ENCODE measurements at places on chromosomes 4 and X.

- DNase-seq = no peak
Measured at GRCh38 chr4:142697320-142697719, 148.8 kb downstream of the INPP4B start.

DNA sequence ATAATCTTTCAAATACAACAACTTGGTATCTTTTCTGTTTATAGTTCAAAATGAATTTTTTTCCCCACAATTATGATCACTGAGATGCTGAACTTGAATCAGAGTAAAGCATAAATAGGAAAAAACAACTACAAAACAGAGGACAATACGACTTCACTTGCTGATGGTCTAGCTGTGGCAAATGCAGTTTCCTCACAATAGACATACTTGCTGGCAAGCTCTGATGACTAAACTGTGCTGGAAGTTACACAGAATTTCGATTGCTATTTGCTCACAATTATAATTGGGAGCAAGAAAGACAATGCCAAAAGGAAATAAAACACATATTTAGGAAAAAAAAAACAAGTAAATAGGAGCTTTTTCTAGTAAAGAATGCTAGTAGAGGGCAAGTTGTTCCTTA is 14.7 kb downstream of the VEGFC start:
- no peak for DNase-seq

DNA sequence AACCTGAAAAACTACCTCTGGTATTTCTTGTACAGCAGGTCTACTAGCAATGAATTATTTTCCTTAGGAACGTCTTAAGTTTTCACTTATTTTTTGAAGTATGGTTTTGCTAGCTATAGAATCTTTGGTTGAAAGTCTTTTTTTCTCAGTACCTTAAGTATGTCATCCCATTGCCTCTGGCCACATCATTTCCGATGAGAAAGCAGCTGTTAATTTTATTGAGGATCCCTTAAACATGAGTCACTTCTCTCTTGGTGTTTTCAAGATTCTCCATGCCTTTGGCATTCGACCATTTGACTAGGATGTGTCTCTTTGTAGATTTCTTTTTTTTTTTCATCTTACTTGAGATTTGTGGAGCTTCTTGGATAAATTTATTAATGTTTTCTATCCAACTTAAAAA is 803.8 kb upstream of the AMOT start:
- DNase-seq = no peak

GRCh38 chrX:153609917-153610835 is 11.2 kb upstream of the CCNQ start:
- peak; percentile 66 for DNase-seq

DNA sequence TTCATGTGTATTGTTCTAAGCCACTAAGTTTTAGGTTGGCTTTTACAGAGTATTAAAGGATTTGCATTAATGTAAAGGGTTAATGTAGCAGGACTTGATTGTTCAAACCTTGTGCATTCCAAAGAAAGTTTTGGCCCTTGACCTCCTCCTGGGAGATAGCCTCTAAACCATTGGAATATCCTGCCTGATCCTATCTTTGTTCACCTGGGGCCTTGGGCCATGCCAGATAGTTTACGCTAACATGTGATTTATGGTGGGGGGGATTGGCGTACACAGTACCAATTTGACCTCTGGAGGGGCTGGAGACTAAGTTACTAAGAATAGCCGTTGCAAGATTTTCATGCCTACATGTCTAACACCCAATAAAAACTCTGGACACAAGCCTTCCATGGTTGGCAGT is 1002.7 kb upstream of the PABPC4L start:
- no peak for DNase-seq

GRCh38 chr4:7717946-7718490 is 221.6 kb downstream of the AFAP1 start:
- no peak for DNase-seq

DNA sequence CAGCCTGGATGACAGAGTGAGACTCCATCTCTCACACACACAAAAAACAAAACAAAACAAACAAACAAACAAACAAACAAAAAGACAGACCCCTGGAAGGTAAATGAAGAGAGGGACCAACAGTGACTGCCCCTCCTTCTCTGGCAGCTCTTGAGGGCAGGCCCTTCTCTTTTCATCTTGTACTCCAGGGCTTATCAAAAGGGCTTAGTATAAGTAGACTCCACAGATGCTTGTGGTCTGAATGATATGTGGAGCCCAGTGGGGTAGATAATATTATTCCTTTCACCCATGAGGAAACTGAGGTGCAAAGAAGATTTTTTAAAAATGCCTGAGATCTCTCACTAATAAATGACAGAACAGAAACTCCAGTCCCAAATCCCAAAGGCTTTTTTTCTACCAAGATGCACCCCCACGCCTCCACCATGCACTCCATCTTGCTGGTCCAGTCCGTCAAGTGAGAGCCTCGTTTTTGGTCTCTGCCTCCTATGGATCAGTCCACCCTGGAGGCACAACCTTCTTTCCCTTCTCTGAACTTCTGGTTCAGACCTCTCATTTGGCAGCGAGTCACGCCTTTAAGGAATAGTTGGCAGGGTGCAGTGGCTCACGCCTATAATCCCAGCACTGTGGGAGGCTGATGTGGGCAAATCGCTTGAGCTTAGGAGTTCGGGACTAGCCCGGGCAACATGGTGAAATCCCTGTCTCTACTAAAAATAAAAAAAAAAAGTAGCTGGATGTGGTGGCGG is 17.0 kb upstream of the CHRNA9 start:
- DNase-seq = no peak

- no peak for DNase-seq
Measured at GRCh38 chr4:654871-655463, 19.1 kb downstream of the ATP5ME start.

DNA sequence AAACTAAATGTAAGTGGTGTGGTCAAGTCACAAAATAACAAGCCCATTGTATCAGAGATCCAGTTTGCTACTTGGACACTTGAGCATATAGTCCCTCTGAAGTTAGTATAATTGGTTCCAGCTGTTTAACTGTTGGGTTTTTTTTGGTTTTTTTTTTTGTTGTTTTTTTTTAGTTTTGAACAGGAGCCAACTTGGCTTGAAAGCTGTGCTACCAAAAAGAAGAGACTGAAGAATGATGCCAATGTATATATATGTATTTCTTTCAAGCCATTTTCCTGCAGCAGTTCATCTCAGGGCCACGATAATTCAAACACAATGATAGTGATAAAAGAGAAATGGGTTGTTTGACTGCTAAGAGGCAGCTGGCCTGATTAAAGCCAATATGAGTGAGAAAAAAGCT is 138.3 kb downstream of the PCDH18 start:
- DNase-seq = no peak

- DNase-seq = no peak
Measured at GRCh38 chr4:180832073-180832472, 1411.1 kb upstream of the TENM3 start.

DNA sequence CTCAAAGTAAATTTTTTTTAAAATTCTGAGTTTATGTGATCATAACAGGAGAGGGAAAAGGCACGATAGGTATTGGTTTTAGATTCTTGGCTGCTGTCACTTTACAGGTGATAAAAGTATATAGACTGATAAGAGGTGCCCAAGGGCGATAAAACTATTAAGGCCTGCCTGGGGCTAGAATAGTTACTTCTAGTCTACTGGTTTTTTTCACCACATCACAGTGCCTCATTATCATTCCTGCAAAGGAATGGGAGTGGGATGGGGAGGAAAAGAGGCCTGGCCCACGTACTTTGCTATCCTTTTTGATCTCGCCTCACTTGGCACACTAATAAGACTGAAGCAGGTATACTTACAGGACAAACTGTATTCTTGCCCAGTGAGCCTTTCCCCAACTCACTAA is 46.6 kb downstream of the CXorf58 start:
- no peak for DNase-seq

GRCh38 chrX:56744996-56745395 is 16.0 kb downstream of the NBDY start:
- DNase-seq = no peak

DNA sequence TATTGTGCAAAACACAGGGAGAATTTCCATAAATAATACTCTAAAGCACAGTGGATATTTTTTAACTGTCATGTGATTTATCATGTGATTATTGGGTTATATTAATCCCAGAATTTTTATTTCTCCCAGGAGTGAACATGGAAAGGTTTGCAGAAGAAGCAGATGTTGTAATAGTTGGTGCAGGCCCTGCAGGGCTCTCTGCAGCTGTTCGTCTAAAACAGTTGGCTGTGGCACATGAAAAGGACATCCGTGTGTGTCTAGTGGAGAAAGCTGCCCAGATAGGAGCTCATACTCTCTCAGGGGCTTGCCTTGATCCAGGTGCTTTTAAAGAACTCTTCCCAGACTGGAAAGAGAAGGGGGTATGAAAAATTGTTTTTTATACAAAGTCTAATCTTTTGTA is 10.0 kb downstream of the ETFDH start:
- no peak for DNase-seq

GRCh38 chr4:172055046-172055445 is 241.8 kb downstream of the GALNTL6 start:
- DNase-seq = no peak

- no peak for DNase-seq
Measured at GRCh38 chr4:118989098-118990080, 100.7 kb downstream of the SYNPO2 start.

GRCh38 chrX:3161681-3162080 is 120.4 kb downstream of the ARSF start:
- no peak for DNase-seq

DNA sequence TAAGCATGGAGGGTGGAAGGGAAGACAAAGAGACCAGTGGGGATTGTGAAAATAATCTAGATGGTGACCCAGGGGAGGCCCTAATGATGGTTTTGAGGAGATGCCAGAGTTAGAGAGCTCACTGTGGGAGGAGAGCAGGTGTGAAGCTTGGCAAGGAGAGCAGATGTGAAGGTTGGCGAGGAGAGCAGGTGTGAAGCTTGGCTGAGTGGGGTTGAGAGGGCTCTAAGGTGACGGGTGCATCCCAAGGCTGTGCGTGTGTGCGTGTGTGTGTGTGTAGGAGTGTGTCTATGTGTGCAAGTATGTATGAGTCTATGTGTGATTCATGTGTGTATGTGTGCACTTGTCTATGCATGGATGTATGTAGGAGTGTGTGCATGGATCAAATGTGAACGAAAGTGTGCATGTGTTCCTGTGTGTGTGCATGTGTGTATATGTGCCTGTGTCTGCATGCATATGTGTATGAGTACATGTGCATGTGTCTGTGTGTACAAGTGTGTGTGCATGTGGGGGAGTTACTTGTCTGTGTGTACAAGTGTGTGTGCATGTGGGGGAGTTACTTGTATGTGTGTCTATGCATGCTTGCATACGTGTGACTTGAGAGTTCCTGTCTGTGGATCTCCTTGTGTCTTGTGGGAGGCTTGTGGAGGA is 72.0 kb downstream of the EVC start:
- DNase-seq = no peak

DNA sequence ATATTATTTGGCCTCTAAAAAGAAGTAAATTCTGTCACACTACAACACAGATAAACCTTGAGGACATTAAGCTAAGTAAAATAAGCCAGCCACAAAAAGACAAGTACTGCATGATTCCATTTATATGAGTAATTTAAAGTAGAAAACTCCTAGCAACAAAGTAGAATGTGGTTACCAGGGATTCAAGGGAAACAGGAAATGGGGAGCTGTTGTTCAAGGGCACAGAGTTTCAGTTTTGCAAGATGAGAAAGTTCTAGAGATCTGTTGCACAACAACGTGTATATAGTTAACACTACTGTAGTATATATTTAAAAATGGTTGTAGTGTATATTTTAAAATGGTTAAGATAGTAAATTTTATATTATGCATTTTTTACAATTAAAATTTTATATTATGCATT is 25.4 kb downstream of the SEC31A start:
- DNase-seq = no peak

- DNase-seq = no peak
Measured at GRCh38 chrX:101745046-101745445, 85.4 kb upstream of the ARMCX2 start.

DNA sequence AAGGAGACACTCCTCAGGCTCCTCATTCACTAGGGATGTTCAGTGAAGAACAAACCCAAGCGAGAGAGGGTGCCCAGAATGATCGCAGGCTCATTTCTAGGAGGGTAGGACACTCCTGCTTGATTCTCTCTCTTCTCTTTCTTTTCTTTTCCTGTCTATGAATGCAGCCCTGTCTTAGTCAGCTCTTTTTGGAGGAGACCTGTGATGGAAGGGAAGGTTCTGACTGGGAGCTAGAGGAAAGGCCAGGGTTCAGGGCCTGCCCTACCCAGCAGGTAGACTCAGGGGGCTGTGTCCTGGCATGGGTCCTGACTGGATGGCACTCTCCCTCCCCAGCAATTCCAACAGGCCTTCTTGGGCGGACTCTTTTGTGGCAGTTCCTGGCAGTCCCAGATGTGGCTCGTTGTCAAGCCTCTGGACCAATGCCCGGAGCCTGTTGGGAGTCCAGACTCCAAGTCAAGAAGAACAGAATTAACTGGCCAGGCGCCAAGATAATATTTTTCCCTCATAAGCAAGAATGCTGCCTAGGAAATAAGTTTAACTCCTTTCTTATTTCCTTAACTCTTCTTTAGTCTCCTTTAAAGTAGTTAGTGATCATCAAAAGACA is 139.4 kb upstream of the SCML1 start:
- DNase-seq = no peak

GRCh38 chr4:36273276-36273675 is 8.1 kb upstream of the DTHD1 start:
- DNase-seq = no peak

DNA sequence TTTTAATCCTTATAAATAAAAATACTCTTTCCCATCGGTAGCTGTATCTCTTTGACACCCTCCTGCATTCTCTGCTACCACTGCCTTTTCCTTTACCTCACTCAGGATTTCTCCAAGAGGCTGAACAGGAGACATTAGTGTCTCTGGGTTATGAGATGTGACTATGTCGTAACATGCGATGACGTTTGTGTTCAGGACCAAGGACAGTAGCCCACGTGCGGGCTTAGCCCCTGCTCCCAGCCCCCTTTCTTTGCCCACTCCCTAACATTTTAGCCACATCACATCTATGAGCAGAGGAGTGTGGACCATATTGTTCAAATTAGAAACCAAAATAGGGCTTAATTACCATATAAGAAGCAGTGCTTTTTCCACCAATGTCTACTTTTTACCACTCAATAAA is 369.3 kb downstream of the FBXW7 start:
- no peak for DNase-seq

DNA sequence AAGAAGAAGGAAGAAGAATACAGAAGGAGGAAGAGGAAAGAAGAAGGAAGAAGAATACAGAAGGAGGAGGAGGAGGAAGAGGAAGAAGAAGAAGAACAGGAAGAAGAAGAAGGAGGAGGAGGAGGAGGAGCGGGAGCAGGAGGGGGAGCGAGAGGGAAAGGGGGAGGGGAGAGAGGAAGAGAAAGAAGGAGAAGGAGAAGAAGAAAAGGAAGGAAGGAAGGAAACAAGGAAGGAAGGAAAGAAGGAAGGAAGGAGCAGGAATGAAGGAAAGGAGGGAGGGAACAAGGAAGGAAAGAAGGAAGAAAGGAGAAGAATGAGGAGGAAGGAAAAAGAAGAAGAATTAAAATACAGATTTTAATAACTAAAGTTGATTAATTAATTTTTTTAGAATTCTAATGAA is 82.5 kb upstream of the PTPN13 start:
- no peak for DNase-seq

GRCh38 chr4:80814266-80814665 is 216.2 kb upstream of the BMP3 start:
- no peak for DNase-seq
